NCI-H1436 treated with DMSO at 0.1 percent for 48 hours (cell line): ENCODE measurements at places on chromosomes 12 and 14.

- DNase-seq: no peak
Observed at GRCh38 chr12:1080520-1081223, 89.6 kb downstream of the ERC1 start.

- DNase-seq: no peak
Observed at GRCh38 chr12:11868027-11868426, 202.7 kb upstream of the BCL2L14 start.

GRCh38 chr14:35414365-35414764, 9.8 kb upstream of the NFKBIA start:
- no peak for DNase-seq

GRCh38 chr14:20772650-20773049, 4.4 kb downstream of the EDDM3B start:
- no peak for DNase-seq

DNA sequence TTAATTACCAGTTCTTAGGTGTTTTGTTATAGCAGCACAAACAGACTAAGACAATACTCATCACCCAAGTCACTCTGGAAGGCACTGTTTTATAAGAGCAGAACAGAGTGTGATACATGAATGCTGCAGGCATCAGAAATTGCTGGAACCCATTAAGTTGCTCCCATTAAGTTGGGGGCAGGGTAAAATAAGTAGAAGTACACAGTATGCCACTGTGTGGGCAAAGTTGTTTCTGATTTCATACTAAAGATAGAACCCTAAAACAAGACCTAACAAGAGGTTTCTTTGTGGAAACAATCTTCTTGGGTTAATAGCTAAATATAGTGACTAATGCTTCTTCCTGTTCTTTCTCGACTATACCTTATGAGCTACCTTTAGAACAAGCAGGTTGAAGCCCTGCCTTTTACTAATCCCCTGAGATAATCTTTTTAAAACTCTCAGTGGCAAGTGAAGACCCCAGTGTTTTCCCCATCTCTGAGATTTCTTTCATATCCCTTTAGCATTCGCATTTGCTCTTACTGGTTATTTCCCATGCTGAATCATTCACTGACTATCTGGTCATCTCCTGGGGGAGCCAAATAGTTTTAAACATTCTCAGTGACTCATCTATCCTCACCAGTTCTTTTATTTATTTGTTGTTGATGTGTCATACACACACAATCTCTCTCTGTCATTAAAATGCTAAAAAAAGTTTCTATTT, 52.3 kb downstream of the SOCS2 start:
- DNase-seq: no peak

DNA sequence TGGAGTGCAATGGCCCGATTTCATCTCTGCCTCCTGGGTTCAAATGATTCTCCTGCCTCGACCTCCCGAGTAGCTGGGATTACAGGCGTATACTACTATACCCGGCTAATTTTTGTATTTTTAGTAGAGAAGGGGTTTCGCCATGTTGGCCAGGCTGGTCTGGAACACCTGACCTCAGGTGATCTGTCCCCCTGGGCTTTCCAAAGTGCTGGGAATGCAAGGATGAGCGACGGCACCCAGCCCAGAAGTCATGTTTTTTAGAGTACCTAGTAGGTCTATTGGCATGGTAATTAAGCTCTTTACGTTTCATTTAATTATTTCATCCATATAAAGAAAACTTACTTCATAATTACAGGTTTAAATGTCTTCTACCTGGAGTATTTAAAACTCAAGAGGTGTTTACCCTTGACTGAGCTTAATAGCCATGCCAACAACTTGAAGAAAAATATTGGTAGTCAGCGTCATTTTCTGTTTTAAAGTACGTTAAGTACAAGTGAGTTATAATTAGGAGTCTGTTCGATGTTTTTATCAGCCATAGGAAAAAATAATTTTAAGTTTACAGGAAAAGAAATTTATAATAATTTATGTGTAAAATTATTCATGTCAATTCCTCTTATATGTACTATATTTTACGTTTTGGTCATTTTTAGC, 4.0 kb downstream of the TMPO start:
- no peak for DNase-seq

DNA sequence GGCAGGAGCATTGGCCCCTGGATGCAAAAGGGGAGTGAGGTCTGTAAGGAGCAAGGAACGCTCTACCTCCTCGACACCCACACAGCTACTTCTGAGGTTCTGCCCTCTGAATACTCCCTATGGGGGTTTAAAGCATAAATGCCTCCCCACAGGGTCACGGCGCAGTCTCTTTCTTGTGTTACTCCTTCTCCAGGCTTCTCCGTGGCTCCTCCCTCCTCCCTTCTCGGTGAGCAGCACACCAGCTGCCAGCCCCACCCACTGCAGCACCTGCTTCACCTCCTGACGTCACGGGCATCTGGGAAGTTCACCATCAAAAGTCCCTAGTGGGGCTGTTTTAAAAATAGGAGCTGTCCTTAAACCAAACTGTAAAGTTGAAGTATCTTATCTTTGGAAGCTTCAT, 67.3 kb downstream of the SPTB start:
- DNase-seq: peak; percentile 63

- DNase-seq: no peak
Observed at GRCh38 chr14:32427726-32428528, 98.8 kb downstream of the AKAP6 start.

DNA sequence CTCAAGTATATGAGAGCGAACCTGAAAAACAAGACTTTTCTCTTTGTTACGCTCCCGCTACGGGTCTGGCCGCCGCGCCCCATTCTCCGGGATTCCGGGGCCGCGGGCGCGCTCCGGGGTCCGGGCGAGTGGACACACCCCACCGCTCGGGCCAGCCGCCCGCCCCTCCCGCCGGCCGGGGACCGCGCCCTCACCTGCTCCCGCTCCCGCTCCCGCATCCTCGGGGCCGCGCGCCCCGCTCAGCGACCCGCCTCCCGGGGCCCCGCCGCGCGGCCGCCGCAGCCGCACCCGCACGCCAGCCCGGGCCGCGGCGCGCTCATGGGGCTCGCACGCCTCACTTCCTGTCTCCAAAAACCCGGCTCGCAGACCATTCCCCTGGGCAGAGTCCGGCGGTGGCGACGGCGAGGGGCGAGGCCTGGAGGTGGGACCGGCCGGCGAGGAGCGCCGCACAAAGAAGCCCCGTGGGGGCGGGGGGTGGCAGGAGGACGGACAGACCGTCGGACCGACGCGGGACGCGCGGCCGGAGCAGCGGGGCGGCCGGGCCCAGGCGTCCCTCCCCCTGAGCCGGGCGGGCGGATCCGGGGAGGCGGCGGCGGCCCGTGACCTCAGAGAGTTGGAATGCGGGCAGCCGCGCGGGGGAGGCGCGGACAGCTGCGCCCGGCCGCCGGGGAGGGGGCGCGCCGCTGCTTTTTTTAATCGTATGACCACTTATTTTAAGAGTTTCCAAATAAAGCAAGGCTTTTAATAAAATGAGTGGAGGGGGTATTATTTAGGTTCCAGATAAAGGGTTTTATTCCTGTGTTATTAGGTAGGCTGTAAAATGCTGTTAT, at the start of gene PTPN21:
PTPN21 (minus strand) TSS at position 551 of the 830 bp plus-strand sequence. CDS start 4,590 bp downstream, outside the sequence.
- no peak for DNase-seq

DNA sequence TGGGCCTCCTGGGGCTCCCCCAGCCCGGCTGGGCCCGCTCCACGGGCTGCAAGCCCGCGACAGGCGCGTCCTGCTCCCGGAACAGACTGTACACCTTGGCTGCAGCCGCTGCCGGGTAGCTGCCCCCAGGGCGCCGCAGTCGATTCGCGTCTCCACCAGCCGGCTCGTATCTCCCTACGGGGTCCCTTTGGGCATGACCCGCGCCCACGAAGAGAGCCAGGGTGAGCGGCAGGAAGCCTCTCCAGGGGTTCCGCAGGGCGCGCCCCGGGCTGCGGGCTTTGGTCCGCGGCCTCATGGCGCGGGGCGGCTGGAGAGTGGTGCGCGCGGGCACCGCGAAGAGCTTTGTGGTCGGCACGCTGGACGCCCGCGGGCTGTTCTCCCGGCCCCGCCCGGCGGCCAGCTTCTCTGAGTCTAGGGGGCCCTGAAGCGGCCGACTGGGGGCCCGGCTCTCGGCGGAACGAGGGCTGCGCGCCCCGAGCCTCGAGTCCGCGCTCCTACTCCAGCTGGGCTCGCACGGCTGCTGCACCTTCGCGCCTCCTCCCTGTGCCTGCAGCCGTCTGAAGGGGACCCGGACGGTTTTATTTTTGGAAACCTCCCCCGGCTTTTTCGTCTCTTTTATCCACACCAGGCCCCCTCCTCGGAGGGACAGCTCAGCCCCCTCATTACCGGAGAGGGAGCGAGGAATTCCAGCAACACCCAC, at the start of gene LTBP2:
LTBP2 (minus strand) TSS at position 588 of the 700 bp plus-strand sequence; CDS start at position 295, 293 bp downstream.
- no peak for DNase-seq

- no peak for DNase-seq
Observed at GRCh38 chr12:29102741-29103140, 46.3 kb upstream of the FAR2 start.

DNA sequence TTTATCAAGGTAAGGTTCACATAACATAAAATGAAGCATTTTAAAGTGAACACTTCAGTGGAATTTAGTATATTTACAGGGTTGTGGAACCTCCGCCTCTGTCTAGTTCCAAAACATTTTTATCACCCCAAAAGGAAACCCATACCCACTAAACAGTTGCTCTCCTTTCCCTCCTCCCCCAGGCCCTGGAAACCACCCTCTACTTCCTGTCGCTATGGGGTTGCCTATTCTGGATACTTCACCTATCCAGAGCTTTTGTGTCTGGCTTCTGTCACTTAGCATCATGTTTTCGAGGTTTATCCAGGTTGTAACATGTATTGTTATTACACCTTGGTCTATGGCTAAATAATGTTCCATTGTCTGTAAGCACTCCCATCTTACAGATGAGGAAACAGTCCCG, 27.7 kb upstream of the ZFP36L1 start:
- DNase-seq: no peak

- DNase-seq: no peak
Observed at GRCh38 chr14:87199381-87199780, 793.6 kb downstream of the GALC start.

DNA sequence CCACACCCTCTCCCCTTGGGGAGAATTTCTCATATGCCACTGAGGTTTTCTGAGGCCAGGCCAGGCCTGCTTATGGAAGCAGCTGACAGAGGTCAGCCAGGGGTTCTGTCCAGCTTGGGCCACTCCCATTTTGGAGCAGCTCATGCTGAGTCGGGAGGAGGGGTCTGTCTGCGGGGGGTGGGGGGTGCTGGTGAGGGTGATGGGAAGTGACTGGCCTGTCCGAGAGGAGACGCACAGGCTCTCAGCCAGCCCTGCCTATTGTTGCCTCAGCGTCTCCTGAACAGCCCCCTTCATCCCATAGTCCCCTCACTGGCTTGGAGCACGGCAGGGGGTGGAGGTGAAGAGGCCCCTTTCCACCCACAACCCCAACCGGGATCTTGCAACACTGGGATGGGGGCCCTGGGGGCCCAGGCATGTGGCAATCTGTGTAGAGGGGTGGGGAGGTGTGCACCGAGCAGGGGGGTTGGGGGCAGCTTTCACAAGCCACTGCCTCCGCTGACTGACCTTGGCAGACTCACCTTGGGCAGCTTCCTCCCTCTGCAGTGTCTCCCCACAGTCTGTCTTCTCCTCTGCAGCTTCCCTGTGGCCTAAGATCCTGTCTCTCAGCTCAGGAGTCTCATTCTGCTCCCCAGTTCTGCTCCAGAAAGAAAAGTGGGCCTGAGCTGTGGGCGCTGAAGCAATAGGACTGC, 5.5 kb downstream of the CEBPE start:
- no peak for DNase-seq

DNA sequence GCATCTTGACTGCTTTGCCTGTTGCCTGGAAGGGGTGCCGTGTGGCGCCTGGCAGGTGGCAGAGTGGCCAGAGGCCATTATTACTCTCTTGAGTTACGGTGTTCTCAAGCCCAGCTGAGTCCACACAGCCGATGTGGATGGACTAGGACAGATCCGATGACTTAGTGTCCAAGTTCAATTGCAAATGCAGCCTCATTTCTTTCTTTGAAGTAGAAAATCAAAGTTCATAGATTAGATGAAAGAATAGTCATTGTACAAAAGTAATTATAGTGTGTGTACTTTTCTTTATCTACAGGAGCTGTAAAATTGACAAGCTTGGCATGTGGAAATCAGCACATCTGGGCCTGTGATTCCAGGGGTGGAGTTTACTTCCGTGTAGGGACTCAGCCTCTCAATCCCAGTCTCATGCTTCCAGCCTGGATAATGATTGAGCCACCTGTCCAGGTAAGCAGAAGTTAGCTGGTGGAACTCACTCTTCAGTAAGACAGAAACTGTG, 44.7 kb downstream of the ANKRD9 start:
- no peak for DNase-seq

DNA sequence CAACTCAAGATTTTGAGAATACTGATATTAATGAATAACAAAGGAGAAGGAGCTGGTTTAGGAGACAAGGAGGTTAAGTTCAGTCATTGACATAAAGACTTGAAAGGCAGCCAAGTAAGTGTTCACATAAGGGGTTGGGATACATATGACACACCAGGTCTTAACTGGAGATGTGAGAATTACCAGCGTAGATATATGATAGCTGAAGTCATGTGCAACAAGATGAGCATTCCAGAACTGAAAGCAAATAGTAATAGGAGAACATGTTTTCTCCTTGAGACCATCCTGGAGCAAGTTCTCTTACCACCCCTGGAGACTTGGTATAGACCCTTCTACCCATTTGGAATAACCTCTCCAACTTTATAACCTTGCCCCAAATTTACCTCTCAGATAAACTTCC, 43.3 kb upstream of the NPFF start:
- no peak for DNase-seq

DNA sequence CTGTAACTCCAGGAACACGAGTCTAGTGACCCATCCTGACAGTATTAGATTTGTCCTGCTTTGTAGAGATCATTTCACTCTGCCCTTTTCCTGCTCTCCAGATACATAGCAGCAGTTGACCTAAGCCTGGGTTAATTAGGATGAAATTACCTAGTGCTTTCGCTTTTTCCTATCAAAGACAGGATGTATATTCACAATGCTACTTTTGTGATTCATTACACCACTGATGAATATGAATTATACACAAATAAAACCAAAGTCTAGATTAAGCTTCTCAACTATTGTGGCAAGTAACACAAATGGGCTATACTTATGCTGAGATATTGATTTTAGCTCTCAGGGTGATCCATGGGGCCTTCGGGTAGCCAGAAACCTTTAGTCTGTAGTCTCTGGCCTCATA, 17.9 kb downstream of the CERS5 start:
- no peak for DNase-seq

- no peak for DNase-seq
Observed at GRCh38 chr12:116093915-116094314, 183.6 kb downstream of the MED13L start.

DNA sequence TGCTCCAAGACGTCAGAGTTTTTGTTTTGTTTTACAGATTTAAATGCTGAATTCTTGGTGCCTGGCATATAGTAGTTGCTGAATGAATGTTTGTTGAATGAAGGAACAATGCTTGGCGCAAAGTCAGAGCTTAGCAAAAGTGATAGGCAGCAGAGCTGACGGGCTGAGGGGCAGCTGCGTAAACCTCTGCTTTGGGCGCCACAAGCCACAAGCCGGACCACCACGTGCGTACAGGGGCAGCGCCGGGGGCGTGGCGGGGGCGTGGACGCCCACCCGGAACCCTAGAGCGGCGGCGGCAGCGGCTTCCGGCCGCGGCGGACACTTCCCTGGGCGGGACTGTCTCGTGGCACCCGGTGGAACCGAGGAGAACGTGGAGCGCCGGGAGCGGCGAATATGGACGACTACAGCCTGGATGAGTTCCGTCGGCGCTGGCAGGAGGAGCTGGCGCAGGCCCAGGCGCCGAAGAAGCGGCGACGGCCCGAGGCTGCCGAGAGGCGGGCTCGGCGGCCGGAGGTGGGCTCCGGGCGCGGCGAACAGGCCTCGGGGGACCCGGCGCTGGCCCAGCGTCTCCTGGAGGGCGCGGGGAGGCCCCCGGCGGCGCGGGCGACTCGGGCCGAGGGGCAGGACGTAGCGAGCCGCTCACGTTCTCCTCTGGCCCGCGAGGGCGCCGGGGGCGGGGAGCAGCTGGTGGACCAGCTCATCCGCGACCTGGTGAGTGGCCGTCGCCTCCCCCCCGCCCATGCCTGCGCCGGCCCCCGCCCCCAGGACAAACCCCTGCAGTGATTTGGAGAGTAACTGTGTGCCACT, at the start of gene FBXW8:
FBXW8 (plus strand) TSS at position 306 of the 807 bp plus-strand sequence; CDS start at position 394, 88 bp downstream.
- DNase-seq: no peak
